Foreskin keratinocyte (primary cell): ENCODE measurements at places on chromosomes 4 and X. TPM values are rescaled to one million over a fixed set of nuclear protein-coding genes. Genes with fewer than 3 reads are reported as not detected.
A peak's percentile ranks its signal among the peaks of the same experiment; 100 is the strongest.

Gene GPR34
- total RNA-seq = not detected in 2 replicates

Gene TBX22
- not detected in 2 replicates for total RNA-seq

Gene CT55
- total RNA-seq = not detected in 2 replicates

- no peak for DNase-seq
These were observed 40.8 kb downstream of the RHOXF2B start for GRCh38 chrX:120036704-120037103.

Gene MAML3
- total RNA-seq = 0.35 and 0.61 TPM in 2 replicates

DNA sequence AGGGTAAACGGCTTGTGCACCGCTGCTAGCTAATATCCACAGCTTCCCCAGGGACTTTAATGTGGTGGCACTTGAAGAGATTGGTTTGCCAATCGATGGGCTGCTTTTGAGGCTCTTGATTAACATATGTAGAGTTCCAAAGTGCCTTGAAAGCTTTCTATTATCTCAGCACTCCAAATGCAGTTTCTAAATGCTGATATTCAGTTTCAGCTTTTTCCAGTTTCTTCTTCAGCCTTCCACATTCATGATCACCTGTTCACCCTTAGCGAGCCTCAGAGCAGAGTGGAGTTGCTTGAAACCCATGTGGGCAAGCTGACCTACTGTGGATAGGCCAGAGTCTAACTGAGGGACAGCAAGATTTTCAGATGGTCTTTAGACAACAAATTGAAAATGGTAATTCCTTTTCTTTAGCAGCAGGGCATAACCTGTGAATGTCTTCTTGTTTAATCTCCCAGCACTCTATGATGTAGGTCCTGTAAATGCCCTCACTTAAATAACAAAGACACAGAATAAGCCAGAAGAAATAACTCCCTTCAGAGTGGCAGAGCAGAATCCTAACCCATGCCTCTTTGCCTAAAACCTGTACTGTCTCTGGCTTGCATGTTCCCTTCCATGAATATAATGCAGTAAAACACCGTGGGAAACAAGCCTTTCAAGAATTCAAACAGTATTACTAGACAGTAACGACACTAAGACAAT lies 99.8 kb downstream of the TSPAN5 start:
- no peak for DNase-seq

GRCh38 chr4:122747068-122747467 lies 14.6 kb downstream of the BBS12 start:
- no peak for DNase-seq

DNA sequence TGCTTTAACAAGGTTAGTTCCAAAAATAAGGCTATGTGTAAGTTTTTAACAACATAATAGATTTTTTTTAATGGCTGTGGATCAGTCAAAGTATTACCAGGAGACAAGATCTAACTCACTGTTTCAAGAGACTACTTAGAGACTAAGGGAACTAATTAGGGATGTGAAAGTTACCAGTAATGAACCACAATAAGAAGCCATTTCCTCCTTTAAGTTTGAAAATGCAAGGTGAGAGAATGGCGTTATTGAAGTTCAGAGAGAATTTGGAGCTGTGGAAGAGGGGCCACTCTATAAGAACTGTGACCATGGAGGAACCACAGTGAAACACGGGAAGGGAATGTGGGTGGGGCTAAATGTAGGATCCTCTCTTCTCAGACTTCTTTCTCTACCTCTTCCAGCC lies 624.2 kb downstream of the GLUD2 start:
- DNase-seq = no peak

- no peak for DNase-seq
These were observed 124.1 kb upstream of the SLIT2 start for GRCh38 chr4:20127626-20128025.

DNA sequence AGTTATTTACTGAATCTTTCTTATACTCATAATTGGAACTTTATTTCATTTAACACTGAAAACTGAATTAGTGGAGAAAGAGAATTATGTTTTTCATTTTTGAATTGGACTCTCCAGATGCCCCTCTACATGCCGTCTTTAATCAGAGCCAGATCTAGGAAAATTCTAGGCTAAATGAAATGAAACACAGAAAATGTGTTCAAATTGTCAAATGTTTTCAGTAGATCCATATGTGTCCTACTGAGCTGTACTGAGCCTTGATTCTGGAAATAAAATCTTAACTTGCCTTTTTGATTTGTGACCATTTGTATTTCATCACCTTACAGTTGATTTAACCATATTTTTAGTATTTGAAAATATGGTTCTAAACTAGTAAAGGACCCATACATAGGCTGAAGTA lies 64.0 kb upstream of the GK2 start:
- DNase-seq = no peak

- no peak for DNase-seq
These were observed 25.8 kb downstream of the OTUD6A start for GRCh38 chrX:70087857-70088630.

GRCh38 chr4:23577398-23577797 lies 312.4 kb downstream of the PPARGC1A start:
- no peak for DNase-seq

Gene AWAT2
- total RNA-seq = not detected in 2 replicates

Gene SLC7A11
- 14.3 and 29.3 TPM in 2 replicates for total RNA-seq

Gene PPEF2
- not detected in 2 replicates for total RNA-seq

DNA sequence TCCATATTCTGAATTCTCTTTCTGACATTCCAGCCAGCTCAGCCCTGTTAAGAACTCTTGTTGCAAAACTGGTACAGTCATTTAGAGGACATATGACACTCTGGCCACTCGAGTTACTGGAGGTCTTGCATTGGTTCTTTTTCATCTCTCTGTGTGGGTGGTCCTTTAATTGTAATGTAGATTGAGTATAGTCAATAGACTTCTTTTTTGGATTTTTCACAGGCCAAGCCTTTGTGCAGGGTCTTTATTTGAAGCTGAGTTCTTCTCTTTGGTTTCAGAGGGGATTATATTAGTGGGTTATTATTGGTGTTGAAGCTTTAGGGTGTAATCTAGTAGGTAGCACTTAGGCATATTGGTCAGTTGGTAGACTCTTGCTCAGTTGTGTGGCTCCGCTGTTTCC lies 118.0 kb upstream of the GIMD1 start:
- DNase-seq = no peak

- DNase-seq = peak; percentile 29
These were observed 49.5 kb downstream of the STX18 start for GRCh38 chr4:4492161-4492847.

Gene ARHGAP4
- 1.4 and 2.8 TPM in 2 replicates for total RNA-seq

Gene SPINK2
- total RNA-seq = not detected in 2 replicates

DNA sequence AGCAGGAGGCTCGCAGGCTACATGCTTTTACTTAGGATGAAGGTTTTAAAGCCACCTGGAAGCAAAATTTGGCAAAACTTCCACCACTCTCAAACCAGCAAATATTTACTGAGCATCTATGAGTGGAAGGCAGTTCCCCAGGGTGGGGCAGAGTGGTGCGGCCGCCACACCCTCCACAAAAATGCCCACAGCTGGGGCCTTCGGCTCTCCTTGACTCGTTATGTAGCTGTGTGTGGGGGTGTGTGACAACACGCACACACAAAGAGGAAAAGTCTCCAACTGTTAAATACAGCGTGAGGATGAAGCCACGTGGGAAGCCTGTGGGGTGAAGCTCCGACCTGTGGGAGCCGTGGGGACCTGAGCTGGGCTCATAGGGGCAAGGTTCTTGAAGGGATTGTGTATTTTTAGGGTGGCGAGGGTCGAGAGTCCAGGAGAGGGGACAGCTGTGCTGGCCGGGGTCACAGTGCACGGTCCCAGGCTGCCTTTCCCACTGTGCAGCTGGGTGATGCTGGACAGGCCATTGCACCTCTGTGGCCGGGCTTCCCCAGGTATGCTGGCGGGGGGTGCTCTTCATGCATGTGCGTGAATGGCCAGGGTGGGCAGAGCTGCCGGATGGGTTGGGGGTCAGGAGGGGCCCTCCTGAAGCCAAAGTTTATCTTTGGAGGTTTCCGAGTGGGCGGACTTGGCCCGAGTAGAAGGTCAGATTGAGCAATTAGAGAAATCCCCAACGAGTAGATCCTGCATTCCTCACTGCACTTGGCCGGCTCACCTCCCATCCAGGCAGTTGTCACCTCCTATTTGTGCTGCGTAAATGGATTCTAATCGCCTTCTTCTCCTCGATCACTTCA lies 25.4 kb downstream of the SORCS2 start:
- peak; percentile 16 for DNase-seq

DNA sequence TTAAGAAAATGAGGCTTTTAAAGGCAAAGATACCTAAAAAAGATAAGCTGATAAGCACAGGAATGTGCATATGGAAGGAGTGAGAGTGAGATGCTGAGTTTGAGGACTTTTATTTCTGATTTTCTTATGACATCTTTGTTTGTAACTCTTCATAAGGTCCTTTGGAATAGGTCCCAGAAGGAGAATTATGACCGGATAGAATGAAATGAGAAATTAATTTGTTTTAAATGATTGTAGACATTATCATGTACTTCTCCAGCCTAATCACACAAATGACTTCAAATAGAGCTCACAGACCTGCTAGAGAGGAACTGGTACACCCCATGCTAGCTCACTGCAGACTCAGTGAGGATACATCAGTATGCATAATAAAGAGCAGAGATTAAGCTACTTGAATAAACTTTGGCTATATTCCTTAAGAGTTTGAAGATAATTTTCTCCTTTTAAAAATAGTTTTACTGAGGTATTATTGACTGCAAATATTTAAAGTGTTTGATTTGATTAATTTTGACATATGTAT lies 5.6 kb downstream of the GK2 start:
- no peak for DNase-seq

Gene PNMA3
- total RNA-seq = not detected in 2 replicates

Gene SPIN3
- total RNA-seq = 2.2 and 2.8 TPM in 2 replicates

- DNase-seq = no peak
These were observed 58.2 kb downstream of the TBC1D9 start for GRCh38 chr4:140697709-140698560.

Gene RNF4
- 45.0 and 45.7 TPM in 2 replicates for total RNA-seq

DNA sequence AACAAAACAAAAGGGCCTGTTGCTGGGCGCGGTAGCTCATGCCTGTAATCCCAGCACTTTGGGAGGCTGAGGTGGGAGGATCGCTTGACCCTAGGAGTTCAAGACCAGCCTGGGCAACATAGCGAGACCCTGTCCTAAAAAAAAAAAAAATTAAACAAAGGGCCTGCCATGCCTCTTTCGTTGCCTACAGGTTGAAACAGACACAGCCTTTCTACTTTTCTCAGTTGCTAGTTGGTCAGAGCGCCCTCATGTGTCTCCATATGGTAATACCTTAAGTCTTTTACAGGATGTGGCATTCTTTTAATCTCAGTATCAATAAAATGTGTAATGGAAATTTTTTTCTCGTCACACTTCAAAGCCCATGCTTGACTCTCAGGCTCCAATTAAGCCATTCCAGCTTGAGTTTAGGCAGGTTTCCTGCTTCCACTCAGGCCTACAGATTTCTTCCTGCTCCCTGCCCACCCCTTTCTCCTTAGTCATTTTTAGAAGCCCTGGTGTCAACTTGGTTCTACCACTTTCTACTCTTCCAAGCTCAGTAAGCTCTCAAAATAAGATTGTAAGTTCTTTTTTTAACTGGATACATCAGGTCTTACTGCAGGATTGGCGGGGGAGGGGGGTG lies 4.6 kb upstream of the SOWAHD start:
- peak; percentile 11 for DNase-seq

Gene ABCG2
- total RNA-seq = 2.2 and 4.5 TPM in 2 replicates

Gene GPRASP2
- 9.1 and 9.9 TPM in 2 replicates for total RNA-seq

Gene BEND2
- total RNA-seq = not detected in 2 replicates

Gene NWD2
- total RNA-seq = not detected in 2 replicates

- DNase-seq = no peak
These were observed 381.7 kb downstream of the STPG2 start for GRCh38 chr4:97761445-97762114.

DNA sequence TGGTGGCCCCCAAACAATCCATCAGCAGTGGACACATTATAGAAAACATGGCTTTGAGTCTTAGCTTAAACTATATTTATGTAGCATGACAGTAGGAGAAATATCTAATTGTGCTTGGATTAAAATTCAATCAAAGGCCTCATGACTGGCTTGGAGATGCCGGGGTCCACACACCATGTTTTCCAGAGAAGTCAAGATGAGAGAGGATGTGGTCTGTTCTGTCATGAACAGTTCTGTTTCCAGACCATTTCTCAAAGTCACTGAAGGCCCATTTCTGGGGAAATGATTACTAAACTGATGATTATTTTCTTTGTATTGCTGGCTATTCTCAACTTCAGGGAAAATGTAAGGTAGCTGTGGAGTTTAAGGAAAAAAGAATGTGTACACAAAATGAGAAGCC lies 76.3 kb downstream of the C4orf51 start:
- no peak for DNase-seq

Gene FBXW7
- total RNA-seq = 39.3 and 41.0 TPM in 2 replicates

DNA sequence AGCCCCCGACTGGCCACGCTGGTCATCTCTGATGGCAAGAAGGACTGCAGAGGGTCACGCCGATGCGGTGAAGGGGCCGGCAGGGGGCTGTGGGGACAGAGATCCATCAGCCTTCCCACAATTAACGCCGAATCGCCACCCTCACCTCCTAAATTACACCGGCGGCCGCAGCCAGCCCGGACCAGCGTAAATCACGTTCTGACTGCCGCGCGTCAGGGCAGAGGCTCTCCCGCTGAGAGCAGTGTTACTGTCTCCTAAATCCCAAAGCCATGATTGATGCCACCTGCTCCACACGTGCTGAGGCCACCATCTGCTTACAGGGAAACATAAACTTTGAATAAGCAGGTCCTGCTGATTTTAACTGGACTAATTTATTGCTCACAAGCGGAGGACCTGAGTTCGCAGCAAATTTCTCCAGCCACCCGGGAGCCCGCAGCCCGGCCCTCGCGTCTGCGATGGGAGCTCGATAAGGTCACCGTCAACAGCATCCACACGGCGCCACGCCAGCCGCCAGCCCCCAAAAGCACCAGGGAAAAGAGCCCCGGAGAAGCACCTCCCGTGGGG lies 127.3 kb upstream of the NKX1-1 start:
- DNase-seq = no peak
